Stimulated activated CD4-positive, alpha-beta T cell treated with anti-CD3 and anti-CD28 coated beads, Interleukin-12 subunit alpha, Interleukin-12 subunit beta, amount 100 ng/mL, for 48 hours (primary cell): ENCODE measurements at places on chromosomes 4 and X.
A peak's percentile ranks its signal among the peaks of the same experiment; 100 is the strongest.

DNA sequence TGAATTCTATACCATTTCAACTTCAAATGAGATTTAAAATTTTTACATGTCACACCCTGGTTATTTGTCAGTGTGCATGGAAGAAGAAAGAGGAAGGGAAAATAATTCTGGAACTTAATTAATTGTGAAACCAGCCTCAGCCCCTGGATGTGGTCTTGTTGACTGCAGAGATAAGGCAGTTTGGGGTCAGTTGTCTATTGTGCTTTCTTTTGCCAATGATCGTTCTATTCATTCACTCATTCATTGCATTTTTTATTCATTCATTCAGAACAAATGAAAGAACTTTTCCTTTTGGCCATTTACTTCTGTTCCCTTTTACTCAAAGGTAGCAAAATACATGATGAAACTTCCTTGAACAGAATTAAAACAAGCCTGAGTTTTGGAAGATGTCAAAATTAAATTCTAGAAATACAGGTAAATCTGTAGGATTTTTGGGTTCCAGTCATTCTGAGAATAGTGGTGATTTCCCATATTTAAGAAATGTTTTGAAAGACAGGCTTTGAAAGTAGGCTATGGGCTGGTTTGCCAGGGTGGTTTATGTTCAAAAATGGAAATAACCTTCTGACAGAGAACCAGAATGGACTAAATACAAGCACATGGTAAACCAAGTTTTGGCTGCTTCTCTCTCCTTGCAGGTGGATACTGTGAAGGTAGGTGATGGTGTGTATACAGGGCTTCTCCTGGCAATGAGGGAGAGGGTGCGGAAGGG is 35.7 kb downstream of the PARM1 start:
- DNase-seq = no peak

DNA sequence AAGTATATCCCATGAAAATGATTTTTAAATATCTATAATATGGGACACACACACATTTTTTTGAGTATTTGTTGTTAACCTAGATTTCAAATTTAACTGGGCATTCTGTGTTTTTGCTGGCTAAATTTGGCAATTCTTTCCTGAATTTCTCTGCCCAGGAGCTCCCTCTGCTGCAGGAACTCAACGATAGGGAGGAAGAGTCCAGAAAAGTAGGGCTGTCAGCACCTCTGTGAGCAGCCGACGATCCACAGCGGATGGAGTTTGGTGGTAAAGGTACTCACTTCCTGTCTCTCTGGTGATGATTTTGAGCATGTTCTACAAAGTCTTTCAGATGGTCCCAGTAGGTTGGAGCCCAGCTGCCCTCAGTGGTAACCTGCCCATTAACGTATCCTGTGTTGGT is 23.1 kb upstream of the TMEM184C start:
- no peak for DNase-seq

DNA sequence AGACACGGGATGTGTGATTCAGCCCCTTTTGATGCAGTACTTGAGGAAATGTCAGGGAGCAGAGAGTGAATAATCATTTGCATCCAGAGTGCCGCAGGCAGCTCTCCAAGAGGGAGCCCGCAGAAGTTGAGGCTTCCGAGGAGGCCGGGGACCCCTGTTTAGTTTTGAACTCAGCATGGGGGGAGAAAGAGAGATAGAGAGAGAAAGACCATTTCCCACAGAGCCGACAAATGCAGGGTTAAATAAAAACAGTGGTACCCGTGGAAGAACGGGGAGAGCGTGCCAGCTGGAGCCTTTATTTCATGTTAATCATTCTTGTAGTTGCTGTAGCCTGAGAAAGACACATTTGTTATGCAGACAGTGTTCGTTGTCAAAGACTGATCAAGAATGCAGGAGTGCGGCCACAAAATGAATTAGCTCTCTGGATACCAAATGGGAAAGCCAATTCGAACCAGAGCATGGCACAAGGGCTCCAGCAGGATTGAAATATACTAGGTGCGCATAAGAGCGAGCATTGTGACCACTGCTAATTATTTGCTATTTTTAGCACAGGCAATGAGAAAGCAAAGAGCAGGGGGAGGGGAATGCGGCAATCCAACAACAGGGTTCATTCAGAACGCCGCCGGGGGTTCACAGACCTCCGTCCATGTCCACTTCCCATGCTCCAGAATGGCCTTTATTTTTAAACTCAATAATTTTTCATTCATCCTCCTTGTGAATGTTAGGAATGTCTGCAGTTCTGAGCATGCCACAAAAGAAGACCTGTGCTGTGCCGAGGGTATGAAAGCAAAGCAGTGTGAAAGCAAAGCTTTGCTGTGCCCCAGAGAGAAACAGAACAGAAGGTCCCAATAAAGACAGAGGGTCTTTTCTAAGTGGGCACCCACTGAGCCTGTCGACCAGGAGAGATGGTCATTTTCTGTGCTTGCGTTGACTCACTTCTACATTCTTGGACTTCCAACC is 243.9 kb upstream of the VCX3A start:
- no peak for DNase-seq

DNA sequence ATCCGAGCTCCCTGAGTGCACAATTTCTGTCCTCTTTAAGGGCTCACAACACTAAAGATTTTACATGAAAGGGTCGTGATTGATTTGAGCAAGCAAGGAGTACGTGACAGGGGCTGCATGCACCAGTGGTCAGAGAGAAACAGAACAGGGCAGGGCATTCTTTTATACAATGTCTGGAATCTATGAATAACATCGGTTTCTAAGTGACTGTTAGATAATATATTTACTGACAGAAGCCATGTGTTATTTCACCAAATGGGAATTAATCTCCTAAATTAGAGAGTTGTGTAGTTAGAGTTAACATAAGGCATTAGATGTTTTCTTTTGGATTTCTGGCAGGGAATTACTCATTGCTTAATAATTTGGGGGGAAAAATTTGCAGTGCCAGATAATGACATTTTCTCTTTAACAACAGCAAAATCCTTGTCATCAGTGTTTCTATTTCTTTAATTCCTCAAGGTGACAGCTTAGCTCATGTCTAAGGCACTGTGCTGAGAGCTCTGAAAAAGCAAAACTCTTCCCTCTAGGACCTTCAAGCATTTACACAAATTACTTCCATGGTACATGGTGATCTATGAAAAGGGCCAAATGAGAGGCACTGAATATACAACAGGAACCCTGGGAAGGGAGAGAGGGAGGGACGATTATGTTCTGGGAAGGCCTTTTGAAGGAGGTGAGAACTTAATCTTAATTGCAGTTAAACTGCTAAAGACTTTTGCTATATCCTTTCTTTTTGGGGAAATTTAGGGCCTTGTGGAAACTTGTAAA is 145.0 kb downstream of the RTL3 start:
- DNase-seq = no peak

GRCh38 chrX:150155436-150156035 is 207.6 kb upstream of the MAMLD1 start:
- no peak for DNase-seq

DNA sequence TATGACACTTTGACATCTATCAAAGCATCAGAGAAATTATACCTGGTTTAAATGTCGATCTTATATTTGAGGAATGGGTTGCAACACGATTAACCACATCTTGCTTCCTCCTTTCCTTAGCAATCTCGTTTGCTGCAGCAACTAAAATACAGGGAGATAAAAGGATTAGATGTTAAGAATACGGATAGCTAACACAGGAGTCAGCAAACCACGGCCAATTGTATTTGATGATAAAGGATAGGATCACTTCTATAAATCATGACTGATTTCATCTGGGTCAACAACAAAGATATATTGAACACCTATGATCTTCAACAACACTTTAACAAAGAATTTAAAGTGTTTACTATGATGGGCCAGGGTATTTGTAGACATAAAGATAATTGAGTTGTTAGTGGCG is 5.0 kb downstream of the MAP7D3 start:
- DNase-seq = no peak

- DNase-seq = no peak
Measured at GRCh38 chr4:14742054-14742453, 260.2 kb upstream of the CPEB2 start.

GRCh38 chr4:151316645-151317044 is 8.8 kb downstream of the SH3D19 start:
- DNase-seq = no peak

DNA sequence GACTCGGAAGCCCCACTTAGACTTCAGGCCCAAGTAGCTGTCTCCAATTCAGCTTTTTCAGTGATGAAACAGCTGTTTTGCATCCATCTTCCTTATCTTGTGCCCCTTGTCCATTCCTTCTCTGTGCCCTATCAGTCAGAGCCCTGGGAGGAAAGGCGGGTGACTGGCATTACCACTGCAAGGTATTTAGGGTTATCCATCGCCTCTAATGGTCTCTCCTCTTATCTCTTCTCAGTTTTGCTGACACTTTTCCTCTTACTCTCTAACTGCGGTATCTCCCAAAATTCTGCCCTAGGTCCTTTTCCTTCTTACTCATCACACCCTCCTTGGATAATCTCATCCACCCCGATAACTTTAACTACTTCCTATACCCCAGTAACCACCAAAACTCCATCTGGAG is 13.7 kb downstream of the GAB3 start:
- no peak for DNase-seq

GRCh38 chr4:103915224-103915869 is 195.6 kb upstream of the TACR3 start:
- no peak for DNase-seq

DNA sequence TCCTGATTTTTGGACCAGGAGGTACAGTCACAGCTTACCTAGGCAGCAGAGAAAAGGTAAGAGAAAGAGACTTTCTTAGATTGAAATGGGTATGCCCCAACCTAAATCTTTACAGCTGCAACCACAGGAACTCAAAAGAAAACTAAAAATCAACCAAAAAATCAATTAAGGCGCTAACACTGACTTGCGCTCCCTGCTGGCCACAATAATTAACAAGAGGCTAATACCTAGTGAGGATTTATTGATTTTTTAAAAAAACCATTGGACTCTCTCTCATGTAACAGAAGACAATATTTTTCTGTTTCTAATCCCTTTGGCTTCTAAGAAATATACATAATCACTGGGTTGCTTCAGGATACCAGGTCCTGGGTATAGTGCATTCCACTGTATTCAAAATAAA is 153.9 kb upstream of the TENM3 start:
- no peak for DNase-seq

DNA sequence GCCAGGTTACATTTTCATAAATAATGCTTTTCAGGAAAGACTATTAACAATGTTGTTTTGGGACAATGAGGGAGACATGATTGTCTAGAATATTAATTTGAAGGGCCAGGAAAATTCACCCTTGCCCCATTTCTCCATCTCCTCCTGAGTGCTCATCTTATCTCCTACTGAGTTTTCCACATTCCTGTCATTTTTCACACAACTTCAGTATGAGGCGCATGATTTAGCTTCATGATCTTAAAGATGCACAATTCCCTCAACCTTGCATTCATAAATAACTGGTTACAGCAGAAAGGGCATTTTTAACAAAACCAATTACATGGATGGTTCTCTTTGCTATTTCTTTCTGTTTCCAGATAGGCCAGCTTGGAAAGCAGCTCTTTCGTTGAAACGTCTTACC is 1699.2 kb upstream of the IGFBP7 start:
- DNase-seq = no peak

GRCh38 chr4:168573870-168574269 is 77.0 kb downstream of the PALLD start:
- no peak for DNase-seq

- no peak for DNase-seq
Measured at GRCh38 chr4:70099206-70099605, 49.0 kb downstream of the HTN1 start.

DNA sequence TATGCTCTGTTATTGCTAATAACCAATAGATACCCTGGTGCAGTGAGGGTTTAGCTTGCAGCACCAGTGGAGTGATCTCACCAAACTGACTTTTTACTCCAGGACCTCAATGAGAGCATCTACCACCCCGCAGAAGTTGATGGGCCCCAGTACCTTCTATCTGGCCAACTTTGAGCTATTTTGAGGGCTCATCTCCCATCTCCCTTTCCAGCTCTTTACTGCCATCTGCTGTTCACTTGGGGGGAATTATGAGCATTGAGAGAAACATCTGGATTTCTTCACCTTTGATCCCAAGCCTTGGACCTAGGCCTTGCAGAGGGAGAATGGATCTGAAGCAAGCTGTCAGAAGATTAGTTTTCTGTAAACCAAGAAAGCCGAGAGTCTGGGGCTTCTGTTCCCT is 143.6 kb downstream of the TMEM164 start:
- peak; percentile 44 for DNase-seq

GRCh38 chr4:57151481-57151880 is 41.3 kb upstream of the IGFBP7 start:
- DNase-seq = no peak

- no peak for DNase-seq
Measured at GRCh38 chr4:47160095-47160494, 128.7 kb downstream of the GABRB1 start.

- no peak for DNase-seq
Measured at GRCh38 chr4:153635846-153636245, 48.2 kb upstream of the TLR2 start.

DNA sequence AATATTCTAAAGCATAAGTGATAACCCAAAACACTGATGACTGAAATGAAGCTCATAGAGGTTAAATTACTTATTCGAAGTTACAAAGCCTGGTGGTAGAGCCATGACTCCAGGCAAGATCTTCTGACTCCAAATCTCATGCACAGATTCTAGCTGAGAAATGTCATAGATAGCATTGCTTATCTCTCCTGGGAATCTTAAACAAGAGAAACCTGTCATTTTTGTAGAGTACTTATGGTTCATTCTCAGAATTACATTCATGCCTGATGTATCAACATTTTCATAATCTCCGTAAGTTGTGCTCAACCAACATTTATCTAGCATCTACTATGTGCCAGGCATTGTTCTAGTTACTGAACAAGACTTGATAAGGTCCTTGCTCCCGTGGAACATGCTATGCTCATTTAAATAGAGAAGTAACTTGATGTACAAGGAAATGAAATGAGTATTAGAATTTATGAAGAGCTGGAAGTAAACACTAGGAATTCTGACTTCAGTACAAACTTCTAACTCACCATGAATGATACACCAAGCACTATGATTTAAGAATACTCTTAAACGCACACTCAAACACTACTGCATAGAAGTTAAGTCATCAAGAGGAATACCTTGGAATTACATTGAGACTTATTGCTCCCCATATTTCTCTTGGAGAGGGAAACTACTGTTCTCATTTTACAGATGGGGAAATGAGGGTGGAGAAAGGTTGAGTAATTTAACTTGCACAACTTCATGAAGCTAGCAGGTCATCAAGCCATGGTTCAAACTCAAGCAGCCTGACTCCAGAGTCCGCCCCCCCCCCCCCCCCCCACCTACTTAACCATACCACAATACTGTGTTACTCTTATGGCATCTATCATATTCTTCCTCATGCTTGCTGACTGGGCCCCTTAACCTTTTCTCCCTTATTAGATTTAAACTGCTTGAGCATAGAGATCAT is 45.4 kb downstream of the MBNL3 start:
- DNase-seq = no peak

GRCh38 chr4:66439508-66439907 is 769.2 kb upstream of the EPHA5 start:
- DNase-seq = no peak

DNA sequence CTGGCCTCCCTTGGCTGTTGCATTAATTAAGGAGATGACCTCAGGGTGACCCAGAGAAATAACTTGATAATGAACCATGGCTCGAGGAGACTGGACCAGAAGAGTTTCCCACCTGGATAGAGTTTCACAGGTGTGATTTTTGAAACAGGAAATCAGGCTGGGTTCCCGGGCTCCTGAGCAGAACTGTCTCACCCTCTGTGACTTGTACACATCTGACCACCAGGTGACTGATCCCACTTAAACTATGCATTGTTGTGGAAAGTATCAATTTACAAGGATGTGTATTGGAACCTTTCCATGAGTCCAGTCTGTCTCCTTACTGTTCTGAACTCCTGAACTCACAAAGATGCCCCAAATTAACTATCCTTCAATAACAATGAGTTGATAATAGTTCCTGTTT is 220.3 kb downstream of the PTTG2 start:
- DNase-seq = no peak

GRCh38 chrX:71095033-71095432 is 618 bp upstream of the FOXO4 start:
- DNase-seq = no peak
